ENCODE measurements at places on chromosomes 3 and 15.

- no peak for DNase-seq
Observed at GRCh38 chr3:98921957-98922356, 20.5 kb upstream of the DCBLD2 start.

DNA sequence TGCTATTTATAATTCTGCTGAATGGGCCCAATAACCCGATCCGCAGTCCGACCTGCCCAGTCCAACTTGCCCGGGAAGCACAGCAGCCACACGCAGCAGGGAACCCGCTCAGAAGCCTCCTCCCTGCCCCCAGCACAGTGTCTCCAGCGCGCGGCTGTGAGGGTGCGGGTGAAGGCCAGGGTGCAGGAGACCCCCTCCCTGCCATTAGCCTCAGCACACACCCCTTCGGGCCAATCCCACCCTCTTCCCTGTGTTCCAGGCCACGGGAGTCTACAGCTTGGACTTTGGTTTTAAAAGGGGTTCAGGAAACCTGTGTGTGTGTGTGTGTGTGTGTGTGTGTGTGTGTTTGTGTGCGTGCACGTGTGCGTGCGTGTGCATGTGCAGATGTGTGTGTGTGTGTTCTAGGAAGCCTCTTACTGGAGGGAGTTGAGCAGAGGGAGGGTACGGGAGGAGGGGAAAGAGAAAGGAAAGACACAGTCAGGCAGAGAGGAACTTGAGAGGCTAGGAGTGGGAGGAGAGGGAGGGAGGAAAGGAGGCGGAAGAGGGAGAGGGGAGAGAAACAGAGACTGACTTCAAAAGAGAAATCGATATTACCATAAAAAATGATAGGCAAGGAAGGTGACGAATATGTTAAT lies 34.2 kb downstream of the ATP2B2 start:
- no peak for DNase-seq

GRCh38 chr3:138213398-138214085 lies 26.4 kb downstream of the ARMC8 start:
- DNase-seq, result no peak

GRCh38 chr3:49403891-49404290 lies 7.9 kb downstream of the RHOA start:
- no peak for DNase-seq

DNA sequence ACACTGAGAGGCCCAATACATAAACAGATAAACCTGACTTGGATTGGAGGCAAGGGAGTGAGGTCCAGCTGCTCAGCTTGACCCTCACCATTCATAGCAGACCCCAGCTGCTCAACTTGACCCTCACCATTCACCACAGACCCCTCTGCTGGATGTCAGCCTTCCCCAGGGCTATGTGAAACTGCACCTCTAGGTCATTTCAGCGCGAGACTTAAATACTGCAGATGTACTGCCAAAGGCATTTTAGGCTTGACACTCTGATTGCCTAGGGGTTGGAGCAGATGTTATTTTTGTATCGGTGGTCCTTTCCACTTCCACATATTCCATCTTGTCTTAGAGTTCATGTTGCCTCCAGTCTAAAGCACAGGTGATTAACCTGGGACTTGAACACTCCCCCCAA lies 41.5 kb upstream of the FAM98B start:
- DNase-seq, result no peak

DNA sequence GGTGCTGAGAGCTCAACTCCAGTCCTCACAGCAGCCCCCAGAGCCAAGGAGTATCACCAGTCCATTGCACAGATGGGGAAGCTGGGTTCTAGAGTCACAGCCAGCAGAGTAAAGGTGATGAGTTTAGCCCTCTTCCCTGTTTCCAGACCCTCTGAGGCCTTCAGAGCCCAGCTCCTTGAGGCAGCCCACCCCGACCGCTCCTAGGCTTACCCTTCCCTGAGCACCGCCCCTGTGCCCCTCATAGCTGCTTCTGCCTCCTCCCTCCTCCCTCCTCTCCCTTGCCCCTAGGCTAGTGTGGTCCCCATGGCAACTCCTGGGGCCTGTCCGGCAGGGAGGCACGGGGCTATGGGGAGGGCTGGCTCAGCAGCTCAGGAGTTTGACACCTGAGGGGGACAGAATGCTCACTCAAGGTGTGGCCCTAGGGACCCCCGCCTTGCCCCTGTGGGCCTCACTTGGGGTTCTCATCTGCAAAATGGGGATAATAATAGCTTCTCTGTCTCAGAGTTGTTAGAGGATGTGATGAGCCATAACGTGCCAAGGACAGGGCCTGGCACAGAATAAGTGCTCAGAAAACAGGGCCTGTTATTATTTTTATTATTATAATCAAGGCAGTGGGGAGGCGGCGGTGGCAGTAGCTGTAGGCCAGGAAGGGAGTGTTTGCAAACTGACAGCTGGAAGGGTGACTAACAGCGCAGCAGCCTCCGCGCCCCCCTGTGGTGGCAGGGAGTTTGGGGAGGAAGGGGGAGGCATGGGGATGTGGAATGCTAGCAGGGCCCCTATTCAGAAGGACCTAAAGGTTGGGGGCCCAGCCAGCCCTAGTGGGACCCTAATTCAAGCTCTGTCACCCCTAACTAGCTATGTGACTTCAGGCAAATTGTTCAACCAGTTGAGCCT lies 11.5 kb downstream of the CSK start:
- no peak for DNase-seq

DNA sequence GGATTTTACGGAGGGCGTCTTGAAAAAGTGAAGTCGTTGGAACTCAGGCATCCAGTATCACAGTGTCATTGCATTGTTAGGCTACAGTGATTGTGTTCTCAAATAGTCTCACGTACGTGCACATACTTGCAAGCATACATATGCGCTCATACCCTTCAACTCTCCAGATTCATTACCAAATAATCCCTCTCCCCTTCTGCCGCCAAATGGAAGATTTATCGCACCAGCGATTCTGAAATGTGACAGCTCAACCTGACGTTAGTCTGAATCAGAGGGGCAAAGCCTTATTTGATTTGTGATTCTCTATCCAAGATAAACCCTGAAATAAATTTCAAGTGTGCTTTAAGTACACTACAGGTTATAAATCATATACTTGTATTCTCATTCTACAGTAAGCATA lies 119.4 kb downstream of the GADL1 start:
- peak; percentile 57 for DNase-seq

DNA sequence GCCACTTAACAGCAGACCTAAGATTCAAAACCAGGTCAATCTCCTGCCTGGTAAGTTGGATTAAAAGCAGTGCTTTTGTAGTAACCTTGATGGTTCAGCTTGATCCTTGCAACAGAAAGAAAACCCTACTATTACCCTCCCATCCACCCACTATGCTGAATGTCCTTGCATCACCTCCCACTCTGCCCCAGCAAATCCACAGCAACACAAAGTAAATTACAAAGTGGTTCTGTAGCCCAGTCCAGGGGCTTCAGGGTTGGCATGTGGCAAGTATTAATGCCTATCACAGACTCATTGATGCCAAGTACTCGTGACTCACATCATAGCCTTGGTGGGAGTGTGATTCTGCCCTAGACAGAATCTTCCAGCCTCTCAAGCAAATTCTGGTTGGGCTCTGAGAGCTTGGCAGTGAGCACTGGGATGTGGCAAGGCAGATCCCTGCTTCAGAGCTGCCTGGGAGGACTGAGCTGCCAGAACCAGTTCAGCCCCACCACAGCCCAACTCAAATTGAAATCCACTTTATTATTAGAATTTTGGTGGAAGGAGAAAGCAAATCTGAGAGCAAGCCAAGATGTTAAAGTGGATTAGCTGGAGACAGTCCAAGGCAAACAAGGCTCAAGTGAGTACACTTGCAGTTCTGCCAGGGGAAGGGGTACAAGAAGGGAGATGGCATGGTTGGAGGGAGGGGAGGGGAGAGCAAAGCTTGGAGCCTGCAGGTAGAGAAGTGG lies 225.8 kb upstream of the UMPS start:
- peak; percentile 18 for DNase-seq

- no peak for DNase-seq
Observed at GRCh38 chr3:184629555-184630160, 68.1 kb downstream of the EPHB3 start.

DNA sequence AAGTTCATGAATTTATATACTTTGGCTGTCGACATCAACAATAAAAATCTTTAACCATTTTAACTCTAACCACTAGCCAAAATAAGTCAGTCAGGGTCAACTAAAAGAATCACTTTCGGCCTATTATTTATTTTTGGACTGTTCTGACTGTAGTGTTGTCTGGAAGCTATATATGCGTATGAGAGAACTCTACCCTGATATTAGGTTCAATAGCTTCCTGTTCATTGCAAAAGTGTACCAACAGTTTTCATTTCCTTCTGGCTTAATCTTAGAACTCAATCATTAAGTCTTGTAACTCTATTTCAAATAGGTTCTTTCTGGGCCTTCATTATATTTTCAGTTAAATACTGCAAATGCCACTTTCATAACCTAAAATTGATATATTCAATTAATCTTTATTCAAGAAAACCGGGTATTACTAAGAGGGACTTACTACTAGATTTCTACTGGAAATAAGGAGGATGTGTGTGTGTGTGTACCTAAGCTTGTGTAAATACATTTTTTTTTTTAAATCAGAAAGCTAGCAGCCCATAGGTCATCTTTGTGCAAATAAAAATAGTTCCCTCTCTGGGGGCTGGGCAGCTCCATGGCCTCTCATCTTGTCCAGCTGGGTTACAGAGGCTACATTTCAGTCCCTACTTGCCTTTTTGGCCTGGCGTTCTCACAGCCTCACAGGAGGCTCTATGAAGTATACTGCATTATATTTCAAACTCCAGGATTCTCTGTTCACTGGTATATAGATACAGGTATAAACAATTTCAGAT lies 5.8 kb downstream of the SERPINI2 start:
- DNase-seq, result no peak

- peak; percentile 67 for DNase-seq
Observed at GRCh38 chr3:56800130-56800831, 1.5 kb downstream of the ARHGEF3 start.

GRCh38 chr3:44522494-44522933 lies 32.5 kb upstream of the ZKSCAN7 start:
- DNase-seq, result no peak

DNA sequence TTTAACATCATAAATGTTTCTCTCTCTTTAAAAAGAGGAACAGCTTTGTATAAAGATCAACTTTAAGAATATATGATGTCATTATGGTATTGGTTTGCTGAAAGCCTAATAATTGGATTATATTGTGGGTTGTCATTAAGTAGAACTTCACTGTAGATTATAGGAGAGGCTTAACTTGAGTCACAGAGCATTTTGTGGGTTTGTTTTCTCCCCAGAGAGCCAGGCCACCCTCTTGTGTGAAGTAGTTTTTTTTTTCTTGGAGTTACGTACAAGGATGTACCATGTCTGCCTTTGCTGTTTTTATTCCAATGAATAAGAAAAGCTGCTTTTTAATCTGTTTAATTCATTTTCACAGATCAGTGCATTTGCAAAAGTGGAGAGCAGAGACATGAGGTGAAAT lies 354.8 kb upstream of the TBL1XR1 start:
- DNase-seq, result no peak

GRCh38 chr3:74607803-74608202 lies 6.7 kb downstream of the CNTN3 start:
- no peak for DNase-seq

- no peak for DNase-seq
Observed at GRCh38 chr3:157174290-157174648, 14.3 kb upstream of the CCNL1 start.

GRCh38 chr15:57418635-57419034 lies 42.3 kb downstream of the CGNL1 start:
- DNase-seq, result no peak

- no peak for DNase-seq
Observed at GRCh38 chr15:81812456-81812855, 233.4 kb downstream of the MEX3B start.

DNA sequence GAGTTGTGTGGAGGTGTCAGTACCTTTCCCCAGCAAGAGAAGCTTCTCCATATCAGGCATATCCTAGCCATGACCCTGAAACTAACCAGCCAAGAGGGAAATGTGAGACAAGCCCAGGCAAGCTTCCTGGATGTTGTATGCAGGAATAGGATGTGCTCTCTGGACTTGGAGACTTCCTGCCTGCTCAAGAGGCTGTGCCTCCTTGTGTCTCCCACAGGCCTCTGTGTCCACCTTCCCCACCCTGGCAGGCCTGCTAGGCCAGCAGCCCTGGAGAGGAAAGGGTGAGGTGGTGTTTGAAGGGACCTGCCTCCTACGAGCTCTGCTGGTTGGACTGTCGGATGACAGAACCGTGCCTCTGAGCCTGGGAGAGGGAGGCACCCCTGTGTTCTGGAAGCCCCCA lies 2.1 kb upstream of the DYNLT2B start:
- DNase-seq, result peak; percentile 89

- no peak for DNase-seq
Observed at GRCh38 chr15:38208206-38208605, 44.4 kb upstream of the SPRED1 start.

GRCh38 chr3:124599779-124600693 lies 130.2 kb upstream of the UMPS start:
- DNase-seq, result no peak

DNA sequence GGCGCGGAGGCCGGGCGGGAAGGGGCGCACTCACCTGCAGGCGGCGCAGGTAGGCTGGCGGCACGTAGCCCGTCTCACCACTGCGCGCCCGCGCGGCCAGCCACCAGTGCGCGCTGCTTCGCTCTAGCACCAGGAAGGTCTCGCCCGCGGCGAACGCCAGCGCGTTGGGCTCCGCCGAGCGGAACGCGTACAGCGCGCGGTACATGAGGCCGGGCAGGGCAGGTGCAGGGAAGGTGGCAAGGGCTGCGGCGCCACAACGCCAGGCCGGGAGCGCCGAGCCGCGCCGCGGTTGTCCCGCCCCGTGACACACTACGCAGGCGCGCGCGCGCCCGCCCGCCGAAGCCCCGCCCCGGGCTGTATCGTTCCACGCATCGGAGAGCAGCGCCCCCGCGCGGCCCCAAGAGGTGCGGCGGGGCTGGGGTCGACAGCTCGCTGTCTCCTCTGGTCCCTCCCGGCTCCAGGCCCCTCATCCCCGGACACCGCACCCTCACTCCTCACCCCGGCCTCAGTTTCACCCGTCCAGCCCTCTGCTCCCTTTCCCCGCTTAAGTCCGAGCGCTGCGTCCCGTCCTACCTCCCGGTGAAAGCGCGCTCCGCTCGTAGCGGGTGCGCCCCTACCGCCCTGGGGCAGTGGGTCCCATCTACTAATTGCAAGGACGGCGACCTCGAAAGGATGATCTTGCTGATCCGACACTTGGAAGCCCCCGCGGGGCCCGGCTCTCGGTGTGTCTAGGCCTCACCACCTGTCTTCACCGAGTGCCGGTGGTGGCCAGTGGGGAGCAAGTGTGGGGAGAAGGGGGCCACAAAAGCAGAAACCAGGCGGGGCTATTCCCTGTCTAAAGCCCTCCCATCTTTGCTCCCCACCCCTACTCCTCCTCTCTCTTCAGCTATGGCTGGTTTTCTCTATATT lies at the start of gene NCKIPSD:
Gene NCKIPSD (minus strand): TSS at position 313 of the 909 bp plus-strand sequence. CDS start 108 bp downstream, at position 205.
- DNase-seq, result peak; percentile 77

GRCh38 chr15:33956397-33956796 lies 11.9 kb upstream of the CHRM5 start:
- no peak for DNase-seq

DNA sequence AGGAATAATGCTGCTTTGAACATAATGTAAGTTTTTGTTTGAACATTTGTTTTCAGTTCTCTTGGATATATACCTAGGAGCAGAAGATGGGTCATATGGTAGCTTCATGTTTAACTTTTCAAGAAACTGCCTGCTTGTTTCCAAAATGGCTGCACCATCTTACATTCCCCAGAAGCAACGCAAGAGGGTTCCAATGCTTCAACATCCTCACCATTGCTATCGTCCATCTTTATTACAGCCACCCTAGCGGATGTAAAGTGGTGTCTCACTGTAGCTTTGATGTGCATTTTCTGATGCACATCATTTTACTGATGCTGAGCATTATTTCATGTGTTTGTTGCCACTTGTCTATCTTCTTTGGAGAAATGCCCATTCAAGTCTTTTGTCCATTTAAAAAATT lies 46.4 kb upstream of the GATA2 start:
- DNase-seq, result no peak

- DNase-seq, result no peak
Observed at GRCh38 chr3:195076981-195077610, 193.9 kb downstream of the XXYLT1 start.
